ENCODE measurements at places on chromosomes 7 and 10.
A peak's percentile ranks its signal among the peaks of the same experiment; 100 is the strongest.

DNA sequence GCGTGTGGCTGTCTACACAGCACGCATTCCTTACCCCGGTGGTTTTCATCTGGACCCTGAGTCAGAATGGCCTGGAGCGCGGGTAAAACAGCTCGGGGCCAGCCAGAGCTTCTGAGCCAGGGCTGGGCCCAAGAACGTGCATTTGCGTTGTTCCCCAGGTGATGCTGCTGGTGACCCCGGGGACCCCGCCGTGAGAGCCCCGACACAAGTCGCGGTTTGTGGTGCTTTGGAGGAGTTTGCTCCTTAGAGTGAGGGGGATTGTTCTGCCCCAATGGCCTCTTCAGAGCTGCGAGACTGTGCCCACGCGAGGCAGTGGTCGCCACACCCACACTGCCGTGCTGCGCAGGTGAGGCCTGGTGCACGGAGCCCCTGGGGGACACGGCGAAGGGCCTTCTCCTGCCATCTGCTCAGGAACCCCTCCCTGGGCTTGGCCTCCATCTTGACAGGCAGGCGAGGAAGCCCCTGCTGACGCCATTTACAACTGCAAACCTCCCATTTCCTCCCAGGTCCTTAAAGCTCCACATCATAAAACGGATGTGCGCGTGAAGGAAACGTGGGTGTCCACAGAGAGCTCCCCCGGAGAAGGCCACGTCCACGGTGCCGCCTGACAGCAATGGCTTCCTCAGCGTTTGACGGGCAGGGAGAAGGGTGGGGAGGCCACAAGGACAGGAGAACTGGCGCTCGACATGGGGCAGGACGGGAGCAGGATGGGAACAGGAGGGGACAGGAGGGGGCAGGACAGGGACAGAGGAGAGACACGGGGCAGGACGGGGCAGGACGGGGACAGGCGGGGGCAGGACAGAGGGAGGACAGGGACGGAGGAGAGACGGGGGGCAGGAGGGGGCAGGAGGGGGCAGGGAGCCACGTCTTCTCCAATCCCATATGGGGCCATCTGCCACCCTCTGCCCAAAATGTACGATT, 477.2 kb downstream of the DNAJB6 start:
- no peak for DNase-seq

DNA sequence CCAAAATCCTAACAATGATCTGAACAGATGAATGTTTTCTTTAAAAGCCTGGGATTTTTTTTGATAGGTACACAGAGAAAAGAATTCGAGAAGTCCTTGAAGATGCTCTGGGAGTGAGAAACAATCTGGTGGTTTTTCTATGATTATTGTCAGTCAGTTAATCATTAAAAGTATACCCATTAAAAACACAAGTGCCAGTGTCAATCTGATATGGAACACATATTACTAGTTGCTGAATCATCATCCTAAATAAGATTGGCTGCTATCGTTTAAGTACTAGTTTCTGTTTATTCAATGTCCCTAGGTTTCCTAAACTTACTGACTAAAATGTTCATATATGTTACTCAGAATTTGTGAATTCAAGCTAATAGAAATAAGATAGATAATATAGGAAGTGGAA, 16.1 kb downstream of the COL28A1 start:
- no peak for DNase-seq

- DNase-seq, result peak; percentile 84
Observed at GRCh38 chr10:16987206-16987621, 142.4 kb downstream of the CUBN start.

DNA sequence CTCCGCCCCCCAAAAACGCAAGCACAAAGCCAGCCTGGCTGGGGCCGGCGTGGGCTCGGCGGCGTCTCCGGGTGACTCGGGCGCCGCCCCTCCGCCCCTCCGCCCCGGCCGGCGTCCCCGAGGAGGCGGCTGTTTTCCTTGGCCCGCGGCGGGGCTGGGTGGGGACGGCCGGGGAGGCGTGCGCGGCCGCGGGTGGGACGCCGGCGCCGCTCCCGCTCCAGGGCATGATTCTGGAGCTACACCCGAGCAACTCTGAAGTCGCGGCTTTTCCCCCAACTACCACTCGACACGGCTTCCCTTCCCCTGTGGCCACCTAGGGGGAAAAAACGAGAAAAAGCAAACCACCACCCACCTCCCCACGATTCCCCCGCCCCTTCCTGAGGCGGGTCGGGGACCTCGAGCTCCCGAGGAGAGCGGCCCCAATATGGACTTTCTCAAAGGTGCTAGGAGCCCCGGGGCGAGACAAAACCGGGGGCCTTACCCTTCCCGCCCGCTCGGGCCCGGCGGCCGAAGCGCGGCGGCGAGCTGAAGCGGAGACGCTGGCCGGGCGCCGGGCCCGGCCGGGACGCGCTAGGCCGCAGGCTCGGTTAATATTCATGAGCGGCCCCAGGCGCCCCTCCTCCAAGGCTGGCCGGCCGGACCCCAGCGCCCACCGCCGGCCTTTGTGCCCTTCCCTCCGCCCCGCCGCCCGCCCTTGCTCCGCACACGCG, 856 bp downstream of the ARHGAP21 start:
- peak; percentile 73 for DNase-seq

DNA sequence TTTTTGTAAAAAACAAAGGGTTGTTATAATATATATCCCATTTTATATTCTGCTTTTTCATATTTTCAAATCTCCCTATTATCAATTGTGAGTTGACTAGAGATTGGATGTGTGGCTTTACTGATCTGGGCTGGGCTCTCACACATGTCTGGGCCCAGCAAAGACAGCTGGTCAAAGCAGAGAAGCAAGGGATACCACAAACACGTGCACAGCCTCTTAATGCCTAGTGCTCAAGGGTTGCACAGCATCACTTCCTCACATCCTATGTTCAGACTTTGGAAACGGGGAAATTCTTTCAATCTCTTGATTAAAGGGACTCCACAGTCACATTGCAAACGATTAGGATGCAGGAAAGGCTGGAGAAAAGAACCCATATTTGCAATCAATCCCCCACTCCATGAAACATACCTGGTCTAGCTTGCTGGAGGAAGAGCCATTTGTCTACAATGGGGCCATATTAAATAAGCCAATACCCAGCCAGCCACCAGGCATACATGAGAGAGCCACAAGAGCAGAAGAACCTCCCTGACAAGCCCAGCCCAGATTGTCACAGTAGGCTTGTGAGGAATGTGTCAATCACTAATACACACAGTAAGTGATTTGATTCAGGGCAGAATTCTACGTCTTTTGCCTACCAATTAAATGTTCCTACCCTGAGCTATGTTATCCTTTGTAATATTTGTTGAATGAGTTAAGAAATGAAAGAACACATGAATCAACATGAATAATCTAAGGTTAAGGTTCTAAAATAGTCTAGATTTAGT, 431.2 kb downstream of the TNS3 start:
- no peak for DNase-seq

DNA sequence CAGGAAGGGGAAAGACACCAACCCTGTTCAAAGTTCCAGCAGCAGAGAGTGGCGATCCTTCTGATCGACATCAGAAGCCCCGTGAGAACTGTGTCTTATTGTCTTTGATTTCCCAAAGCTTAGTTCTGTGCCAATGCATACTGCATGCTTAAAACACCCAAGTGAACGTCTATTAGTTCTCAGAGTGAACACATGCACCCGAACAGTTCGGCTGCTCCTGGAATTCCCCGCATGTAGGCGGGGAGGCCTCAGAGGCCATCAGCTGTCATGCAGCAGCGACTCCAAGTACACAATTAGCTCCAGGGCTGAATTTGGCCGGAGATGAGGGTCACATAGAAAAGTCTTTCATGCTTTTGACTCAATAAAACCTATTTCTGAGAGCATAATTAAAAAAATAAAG, 276.9 kb downstream of the ZMYND11 start:
- no peak for DNase-seq

GRCh38 chr7:37102518-37103137, 346.0 kb downstream of the ELMO1 start:
- DNase-seq, result no peak

GRCh38 chr7:50513166-50513871, 51.9 kb downstream of the DDC start:
- DNase-seq, result no peak

- no peak for DNase-seq
Observed at GRCh38 chr7:141430455-141431139, 120.6 kb upstream of the AGK start.

DNA sequence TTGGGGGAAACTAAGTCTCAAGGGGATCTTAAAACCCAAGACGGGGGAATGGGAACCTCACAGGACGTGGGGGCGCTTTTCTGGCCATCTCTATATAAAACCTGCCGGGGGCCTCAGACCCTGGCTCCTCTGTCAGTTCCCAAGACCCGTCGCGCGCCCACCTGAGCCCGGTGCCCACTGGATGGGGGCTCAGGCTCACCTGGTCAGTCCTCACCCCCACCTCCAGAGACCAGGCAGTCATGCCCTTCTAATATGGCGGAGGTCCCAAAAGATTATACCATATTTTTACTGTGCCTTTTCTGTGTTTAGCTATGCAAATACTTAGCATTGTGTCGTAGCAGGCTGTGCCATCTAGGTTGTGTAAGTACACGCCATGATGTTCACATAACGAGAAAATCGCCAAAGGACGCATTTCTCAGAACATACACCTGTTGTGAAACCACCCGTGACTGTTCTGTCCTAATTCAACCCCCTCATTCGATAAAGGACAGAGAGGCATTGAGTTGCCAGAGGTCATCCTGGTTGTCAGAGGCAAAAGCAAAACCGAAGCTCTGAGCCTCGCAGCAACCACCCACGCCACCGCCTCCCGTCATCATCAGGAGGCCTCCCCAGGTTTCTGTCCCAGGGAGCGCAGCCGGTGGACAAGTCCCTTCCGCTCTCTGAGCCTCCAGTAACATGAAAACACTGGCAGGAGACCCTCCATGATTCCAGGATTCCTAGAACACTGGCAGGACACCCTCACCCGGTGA, 28.9 kb downstream of the OAT start:
- DNase-seq, result no peak

- no peak for DNase-seq
Observed at GRCh38 chr10:116853701-116854100, 4.4 kb downstream of the ENO4 start.

DNA sequence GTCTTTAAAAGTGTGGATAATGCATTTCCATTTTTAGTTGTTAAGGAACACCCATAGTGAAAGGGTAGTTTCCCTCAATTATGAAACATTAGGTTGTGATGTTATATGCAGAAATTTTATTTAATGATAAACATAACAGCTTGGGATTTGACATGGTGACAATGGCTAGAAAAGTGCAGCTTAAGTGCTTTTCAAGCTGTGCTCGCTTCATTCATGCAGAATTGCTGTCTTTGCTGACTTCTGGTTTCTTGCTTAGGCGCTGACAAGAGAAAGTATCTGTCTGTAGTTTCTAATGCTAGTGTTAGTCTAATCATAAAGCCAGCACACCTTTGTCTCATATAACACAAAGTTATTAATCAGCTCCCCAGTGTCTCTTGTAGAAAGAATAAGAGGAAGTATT, 170.0 kb downstream of the ARL5B start:
- no peak for DNase-seq

DNA sequence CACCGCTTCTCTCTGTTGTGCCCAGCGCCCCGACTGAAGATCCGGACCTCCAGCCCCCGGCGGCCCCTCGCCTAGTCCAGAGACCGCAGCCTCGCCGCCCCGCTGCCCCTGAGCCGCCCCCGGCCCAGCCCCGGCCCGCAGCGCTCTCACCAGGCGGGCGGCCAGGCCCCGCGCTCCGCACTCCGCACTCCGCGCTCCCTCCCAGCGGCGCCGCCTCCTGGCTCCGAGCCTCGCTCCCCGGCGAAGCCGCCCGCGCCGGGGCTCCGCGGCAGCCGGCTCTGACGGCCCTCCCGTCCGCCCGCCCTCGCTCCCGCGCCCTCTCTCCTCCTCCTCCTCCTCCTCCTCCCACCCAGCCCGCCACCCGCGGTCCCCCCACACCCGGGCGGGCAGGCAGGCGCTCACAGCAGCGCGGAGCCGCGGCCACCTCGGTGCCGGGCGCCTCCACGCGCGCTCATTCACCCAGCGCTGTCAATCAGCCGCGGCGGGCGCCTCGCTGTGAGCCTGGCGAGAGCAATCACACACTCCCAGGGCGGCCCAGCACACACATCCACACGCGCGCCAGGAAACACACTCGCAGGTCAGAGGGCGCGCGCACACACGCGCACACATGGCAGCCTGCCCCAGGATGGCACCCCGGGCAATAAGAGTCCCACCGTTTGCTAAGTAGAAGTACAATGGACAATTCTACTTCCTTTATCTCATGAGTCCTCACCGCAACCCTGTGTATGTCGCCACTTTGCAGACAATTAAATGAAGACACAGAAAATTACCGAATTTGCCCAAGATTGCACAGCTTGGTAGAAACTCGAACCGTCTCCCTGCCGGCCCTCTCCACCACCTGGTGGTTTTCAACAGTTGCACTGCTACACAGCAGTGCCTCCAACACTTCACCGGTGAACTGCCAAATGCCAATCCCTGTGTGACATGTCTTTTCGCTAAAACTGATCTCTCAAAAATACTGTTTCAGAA, at the start of gene PRRT4:
PRRT4 (minus strand) TSS at position 280 of the 969 bp plus-strand sequence.
- peak; percentile 25 for DNase-seq

GRCh38 chr7:98713165-98713810, 96.2 kb downstream of the NPTX2 start:
- DNase-seq, result peak; percentile 2

GRCh38 chr7:117324960-117325359, 2.1 kb upstream of the WNT2 start:
- no peak for DNase-seq

DNA sequence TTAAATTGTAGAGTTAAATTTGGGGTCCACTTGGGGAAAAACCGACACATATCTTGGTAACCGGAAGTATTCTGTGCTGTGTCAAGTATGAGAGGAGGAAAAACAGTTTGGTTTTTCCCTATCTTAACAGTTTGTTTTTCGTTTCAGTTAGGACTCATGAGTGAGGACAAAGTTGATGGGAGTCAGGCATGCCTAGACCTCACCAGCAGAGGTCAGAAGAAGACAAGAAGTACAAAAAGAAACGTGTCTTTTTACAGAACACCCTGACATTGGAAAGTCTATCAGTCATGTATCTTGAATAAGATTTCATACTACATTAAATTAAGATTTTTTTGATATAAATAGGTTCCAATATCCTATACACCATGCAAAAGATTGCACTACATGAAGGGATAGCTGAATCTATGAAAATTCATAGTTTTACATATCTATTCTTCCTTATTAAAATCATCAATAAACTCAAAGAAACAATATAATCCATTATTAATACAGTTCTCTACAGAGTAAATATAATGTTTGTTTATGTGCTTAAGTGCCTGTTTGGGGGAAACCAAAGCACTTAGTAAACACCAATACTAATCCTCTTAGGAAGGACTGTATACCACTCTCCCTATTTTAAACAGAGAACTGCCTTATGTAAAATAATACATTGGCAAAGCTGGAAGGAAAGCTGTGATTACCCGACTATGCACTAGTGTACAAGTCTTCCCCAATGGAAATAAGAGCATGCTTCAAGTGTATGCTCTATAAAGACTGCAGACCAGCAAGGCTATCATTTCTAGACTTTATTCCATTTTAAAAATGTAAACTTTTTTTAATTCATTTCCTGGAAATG, 95.6 kb downstream of the USP6NL start:
- DNase-seq, result peak; percentile 72

Data from ELR (cell line).